ENCODE measurements at places on chromosomes 12 and 14. TPM values are rescaled to one million over a fixed set of nuclear protein-coding genes. Genes with fewer than 3 reads are reported as not detected.

LHX5 gene
- total RNA-seq: not detected

C12orf54 gene
- not detected for total RNA-seq

DAAM1 gene
- total RNA-seq: 75.2 TPM

PEBP1 gene
- 109 TPM for total RNA-seq

B4GALNT3 gene
- 12.7 TPM for total RNA-seq

ADCK1 gene
- 4.7 TPM for total RNA-seq

FBLN5 gene
- total RNA-seq: 46.5 TPM

PTMS gene
- 49.1 TPM for total RNA-seq

BBS10 gene
- 16.8 TPM for total RNA-seq

BIN2 gene
- 5.6 TPM for total RNA-seq

TEX52 gene
- not detected for total RNA-seq

SGPP1 gene
- 18.1 TPM for total RNA-seq

DLK1 gene
- 114 TPM for total RNA-seq

TAS2R43 gene
- total RNA-seq: 8.5 TPM

CACNA1C gene
- total RNA-seq: 4.3 TPM

CCDC184 gene
- total RNA-seq: 0.30 TPM

GPRC5D gene
- 10.1 TPM for total RNA-seq

TCL1B gene
- not detected for total RNA-seq

ZNF10 gene
- total RNA-seq: 10.5 TPM

TMEM30B gene
- total RNA-seq: 10.4 TPM

CD163L1 gene
- total RNA-seq: 12.7 TPM

AQP6 gene
- total RNA-seq: 0.20 TPM

TRHDE gene
- 12.1 TPM for total RNA-seq

TAS2R14 gene
- total RNA-seq: 6.8 TPM

MORN3 gene
- total RNA-seq: 0.59 TPM

C14orf132 gene
- total RNA-seq: 8.7 TPM

STON2 gene
- total RNA-seq: 28.7 TPM
